ENCODE measurements at places on chromosomes 5 and 9. TPM values are rescaled to one million over a fixed set of nuclear protein-coding genes. Genes with fewer than 3 reads are reported as not detected.
A peak's percentile ranks its signal among the peaks of the same experiment; 100 is the strongest.

The PRDM9 gene
- total RNA-seq, result not detected

The CCDC171 gene
- total RNA-seq, result 1.9 TPM

The ADAMTS16 gene
- not detected for total RNA-seq

The TMEM171 gene
- 0.35 TPM for total RNA-seq

The PCDHB15 gene
- 0.17 TPM for total RNA-seq

The TMEM174 gene
- total RNA-seq, result not detected

The RHOBTB3 gene
- 0.61 TPM for total RNA-seq

The RAD17 gene
- total RNA-seq, result 31.1 TPM

DNA sequence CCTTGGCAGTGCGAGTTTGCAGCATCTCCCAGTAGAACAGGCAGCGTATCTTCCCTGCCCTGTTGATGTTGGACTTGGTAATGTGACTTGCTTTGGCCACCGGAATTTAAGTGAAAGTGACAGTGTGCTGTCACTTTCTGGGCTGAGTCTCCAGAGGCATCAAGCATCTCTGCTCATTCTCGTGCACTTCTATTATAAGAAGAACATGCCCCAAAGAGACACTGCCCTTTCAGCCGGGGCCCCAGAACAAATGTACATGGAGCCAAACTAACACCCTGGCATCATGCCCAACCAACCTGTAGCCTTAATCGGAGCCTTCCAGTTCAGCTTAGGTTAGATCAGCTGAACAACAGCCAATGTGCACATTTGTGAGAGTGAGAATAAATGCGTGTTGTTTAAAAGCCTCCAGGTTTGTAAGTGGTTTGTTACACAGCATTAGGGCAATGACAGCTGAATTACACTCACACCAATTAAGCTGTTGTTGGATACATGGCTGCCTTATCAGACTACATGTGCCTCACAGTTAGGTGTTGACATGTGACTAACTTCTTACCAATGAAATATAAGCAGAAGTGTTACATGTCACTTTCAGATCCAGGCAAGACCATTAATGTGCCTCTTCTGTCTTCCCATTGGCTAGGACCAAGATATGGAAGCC, 22.1 kb upstream of the FRMD3 start:
- DNase-seq, result no peak

- DNase-seq, result no peak
These were observed 62.3 kb downstream of the UBE2QL1 start for GRCh38 chr5:6510973-6511372.

DNA sequence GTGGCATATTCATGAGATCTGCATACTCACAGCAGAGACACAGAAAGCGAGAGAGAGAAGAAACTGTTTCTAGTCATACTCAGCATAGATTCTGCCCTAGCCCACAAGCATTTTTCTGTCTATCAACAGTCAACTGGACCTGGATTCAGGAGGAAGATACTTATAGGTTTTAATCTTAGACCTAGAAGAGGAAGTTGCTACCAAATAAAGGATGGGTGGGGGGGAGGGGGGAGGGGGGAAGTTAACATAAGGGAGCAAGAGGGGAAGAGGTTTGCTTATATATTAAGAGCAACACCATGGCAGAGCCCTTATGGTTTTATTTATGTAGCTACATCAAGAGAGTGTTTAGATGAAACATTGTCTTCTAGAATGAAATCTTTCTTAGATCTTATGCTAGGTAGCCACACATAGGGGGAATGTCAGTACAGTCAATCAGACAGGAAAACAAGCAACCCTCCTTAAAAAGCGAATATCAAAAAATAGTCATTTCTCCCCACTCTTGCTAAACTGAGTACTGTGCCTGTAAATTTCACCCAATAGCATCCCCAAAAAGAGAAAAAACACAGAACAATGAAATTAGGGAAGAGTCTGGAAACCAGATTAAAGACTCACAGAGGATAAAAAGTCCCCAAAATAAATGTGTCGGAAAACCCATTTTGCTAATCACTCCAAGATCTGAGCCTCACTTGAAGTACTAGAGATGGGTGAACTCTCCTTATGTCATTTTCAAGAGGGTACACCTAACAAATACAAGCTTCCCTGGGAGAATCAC, 192.7 kb upstream of the NR4A3 start:
- no peak for DNase-seq

GRCh38 chr9:134641173-134641989, at the start of gene COL5A1:
TSS of gene COL5A1 (plus strand) at chr9:134641803. CDS start at chr9:134642188, 385 bp downstream.
- DNase-seq, result peak; percentile 21

GRCh38 chr9:127860260-127860659, 5.8 kb upstream of the ENG start:
- DNase-seq, result no peak

DNA sequence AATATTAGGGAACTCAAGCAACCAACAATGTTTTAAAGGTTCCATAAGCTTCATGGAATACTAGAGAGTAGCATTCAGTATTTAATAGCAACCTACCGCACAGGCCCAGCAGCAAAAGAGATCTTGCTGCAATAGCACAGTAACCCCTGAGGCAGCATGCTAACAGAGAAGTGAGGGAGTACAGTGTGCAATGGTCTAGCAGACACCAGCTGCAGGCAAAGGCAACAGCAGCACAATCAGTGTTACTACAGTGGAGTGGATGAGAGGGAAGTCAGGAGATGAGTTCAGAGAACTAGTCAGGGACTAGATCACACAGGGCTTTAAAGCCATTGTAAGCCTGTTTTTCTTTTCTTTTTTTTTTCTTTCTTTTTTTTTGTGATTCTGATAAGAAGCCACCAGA, 2.8 kb downstream of the TICAM2 start:
- DNase-seq, result no peak

GRCh38 chr5:180595381-180596114, 4.2 kb upstream of the SCGB3A1 start:
- DNase-seq, result no peak

DNA sequence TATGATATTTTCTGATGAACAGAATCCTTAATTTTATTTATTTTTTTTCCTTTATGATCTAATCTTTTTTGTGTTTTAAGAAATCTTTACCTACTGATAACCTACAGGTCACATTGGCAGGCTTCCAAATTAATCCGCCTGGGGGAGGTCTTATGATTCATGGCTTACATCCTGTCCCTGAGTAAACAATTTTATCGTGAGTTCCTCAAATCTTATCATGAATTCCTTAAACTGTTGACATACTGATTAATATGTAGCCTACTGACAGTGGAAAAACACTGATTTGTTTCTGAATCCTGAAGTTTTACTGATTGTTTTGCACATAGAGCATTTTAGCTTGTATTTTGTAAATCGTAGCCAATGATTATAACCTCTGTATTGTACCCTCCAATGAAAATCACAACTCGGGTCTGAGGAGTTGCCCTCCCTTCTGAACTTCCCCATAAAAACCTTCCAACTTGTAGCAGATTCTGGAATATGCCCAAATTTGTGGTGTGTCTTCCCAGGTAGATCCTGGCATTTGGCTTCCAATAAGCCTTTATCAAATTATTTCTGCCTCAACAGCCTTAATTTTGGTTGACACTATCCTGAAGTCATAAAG, 105.6 kb downstream of the VCAN start:
- no peak for DNase-seq

GRCh38 chr5:39543335-39543734, 118.6 kb upstream of the DAB2 start:
- no peak for DNase-seq

DNA sequence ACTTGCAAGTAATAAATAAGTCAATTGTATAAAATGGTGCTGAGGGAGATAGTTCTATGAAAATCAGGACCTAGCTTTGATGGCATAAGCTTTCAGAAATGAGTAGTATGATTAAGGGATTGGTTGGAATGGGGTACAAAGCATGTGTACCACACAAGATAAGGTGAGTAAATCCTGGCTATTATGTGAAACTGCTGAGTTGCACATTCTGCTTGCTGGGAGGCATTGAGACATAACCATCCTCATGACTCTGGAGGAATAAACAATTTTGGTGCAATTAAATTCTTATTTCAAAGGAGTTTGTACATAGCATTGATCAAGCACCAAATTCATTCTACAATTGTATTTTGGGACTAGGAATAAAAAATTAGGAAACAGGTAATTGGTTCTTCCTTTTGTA, 755.2 kb upstream of the ACO1 start:
- no peak for DNase-seq

DNA sequence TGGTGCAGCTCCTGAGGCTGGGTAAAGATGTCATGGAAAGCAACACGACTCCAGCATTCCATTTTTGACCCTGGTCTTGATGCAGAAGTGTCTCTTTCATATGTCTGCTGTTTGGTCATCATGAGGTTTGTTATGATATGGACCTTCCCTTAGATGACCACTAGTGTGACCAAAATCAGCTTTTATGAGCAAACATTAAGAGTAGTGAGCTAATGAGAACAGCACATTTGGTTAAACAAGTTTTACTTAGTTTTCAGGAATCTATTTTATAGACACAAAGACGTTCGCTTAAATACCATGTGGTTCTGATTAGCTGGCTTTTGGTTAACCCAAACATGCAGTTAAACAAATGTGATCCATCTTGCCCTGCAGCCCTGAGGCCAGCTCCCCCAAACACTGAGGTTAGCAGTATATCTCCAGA, 56.7 kb upstream of the ACTBL2 start:
- no peak for DNase-seq

DNA sequence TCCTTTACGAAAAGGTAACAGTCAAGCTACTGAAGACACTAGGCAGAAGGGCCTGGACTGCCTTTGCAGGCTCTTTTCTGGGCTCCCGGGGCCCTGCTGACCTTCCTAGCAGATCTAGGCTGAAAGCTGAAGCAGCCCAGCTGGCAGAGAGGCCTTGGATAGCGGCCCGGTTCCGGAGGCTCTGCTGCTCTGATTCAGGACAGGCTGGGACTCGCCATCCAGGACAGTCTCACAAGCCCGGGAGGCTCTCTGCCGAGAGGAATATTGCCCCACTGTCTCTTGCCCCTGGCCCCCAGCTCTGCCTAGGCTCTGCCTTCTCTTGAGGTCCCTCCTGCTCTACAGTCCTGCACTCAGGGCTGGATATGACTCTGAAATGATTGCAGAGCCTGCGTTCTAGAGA, 67.8 kb downstream of the PSD2 start:
- no peak for DNase-seq

- no peak for DNase-seq
These were observed 59.5 kb upstream of the NPR3 start for GRCh38 chr5:32651638-32652037.

GRCh38 chr9:38020151-38021076, 48.6 kb downstream of the SHB start:
- DNase-seq, result no peak

GRCh38 chr5:170103447-170103846, 2.2 kb upstream of the FOXI1 start:
- no peak for DNase-seq
